ENCODE measurements at places on chromosomes 4 and X. TPM values are rescaled to one million over a fixed set of nuclear protein-coding genes. Genes with fewer than 3 reads are reported as not detected.

The PPP1R2C gene
- not detected for total RNA-seq

- H3K27me3 ChIP-seq = no peaks in the 10 kb centered on the region
- no peak overlapping the region for H3K27ac ChIP-seq
- H3K4me3 ChIP-seq = no peak overlapping the region
- no peaks in the 10 kb centered on the region for H3K36me3 ChIP-seq
- H3K4me1 ChIP-seq = no peaks in the 10 kb centered on the region
Observed at GRCh38 chr4:78528327-78528726, 23.2 kb upstream of the ANXA3 start.

DNA sequence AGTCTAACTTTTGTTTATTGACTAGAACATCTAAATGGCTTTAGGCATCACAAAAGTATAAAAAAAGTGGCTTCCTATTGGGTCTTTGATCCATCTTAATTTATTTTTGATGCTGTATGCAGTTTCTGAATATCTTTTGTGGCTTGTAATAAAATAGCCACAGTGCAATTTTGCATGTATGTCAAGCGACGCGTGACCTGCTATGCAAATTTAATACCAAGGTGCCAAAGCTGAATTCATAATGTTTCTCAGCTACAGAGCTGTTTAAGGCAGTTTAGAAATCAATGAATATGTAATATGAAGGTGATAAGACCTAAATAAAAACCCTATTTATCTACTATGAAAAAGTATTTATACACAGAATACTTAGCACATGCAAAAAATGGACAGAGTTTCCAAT is 197.8 kb downstream of the AFF2 start:
- H3K36me3 ChIP-seq = no peaks in the 10 kb centered on the region
- no peaks in the 10 kb centered on the region for H3K27me3 ChIP-seq
- H3K4me3 ChIP-seq = no peak overlapping the region

The WDR13 gene
- total RNA-seq = 123 TPM

GRCh38 chrX:118569676-118570075 is 74.1 kb downstream of the DOCK11 start:
- H3K27me3 ChIP-seq = no peaks in the 10 kb centered on the region
- no peak overlapping the region for H3K4me3 ChIP-seq
- H3K4me1 ChIP-seq = no peaks in the 10 kb centered on the region
- no peak for DNase-seq

All from esophagus muscularis mucosa (tissue), 4 donors.